ENCODE measurements at places on chromosomes 13 and 19.

GRCh38 chr19:53977991-53978731, 13.3 kb upstream of the CACNG6 start:
- no peak for DNase-seq

GRCh38 chr19:3919793-3920192, 13.1 kb upstream of the NMRK2 start:
- no peak for DNase-seq

GRCh38 chr19:47330466-47330869, 1.5 kb upstream of the C5AR2 start:
- no peak for DNase-seq

GRCh38 chr13:98988277-98988676, 10.4 kb upstream of the DOCK9 start:
- DNase-seq: no peak

DNA sequence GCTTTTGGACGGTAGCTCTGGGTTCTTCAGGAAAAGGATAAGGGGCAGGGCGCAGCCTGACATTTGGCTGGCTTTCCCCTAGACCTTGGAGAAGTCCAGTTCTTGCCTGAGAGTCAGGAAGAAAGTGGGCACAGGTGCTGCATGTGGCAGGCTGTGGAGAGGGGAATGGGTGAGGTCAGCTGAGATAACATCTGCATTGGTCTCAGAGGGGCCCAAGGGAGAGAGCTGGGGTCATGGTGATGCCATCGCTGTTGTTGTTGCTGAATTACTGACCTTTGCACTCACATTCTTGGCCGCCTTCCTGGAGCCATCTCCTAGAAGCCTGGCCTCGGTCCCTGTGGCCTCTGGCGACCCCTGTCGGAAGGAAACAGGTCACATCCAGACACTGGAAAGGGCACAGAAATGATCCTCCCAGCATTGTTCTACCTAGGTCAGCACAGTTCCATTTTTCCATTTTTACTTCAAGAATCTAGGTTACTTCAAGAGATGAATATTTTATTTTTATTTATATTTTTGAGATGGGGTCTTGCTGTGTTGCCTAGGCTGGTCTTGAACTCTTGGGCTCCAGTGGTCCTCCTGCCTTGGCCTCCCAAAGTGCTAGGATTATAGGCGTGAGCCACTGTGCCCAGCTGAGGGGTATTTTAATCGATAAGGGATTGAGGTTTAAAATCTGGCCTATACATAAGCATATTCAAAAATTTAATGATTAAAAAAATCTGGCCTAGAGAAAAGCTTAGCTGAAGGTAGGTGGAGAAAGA, 6.5 kb upstream of the LIPE start:
- DNase-seq: peak; percentile 55

GRCh38 chr13:112900226-112900600, 68.8 kb upstream of the MCF2L start:
- DNase-seq: no peak

DNA sequence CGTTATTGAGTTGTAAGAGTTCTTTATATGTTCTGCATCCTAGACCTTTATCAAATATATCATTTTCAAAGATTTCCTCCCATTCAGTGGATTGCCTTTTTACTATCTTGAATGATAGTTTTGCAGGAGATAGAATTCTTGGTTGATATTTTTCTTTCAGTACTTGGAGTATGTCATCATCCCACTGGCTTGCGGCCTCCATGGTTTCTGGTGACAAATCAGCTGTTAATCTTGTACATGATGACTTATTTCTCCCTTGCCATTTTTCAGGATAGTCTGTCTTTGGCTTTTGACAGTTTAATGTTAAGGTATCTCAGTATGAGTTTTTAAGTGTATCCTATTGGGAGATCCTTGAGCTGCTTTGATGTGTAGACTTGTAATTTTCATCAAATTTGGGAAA, 8.5 kb downstream of the ZNF557 start:
- DNase-seq: no peak

DNA sequence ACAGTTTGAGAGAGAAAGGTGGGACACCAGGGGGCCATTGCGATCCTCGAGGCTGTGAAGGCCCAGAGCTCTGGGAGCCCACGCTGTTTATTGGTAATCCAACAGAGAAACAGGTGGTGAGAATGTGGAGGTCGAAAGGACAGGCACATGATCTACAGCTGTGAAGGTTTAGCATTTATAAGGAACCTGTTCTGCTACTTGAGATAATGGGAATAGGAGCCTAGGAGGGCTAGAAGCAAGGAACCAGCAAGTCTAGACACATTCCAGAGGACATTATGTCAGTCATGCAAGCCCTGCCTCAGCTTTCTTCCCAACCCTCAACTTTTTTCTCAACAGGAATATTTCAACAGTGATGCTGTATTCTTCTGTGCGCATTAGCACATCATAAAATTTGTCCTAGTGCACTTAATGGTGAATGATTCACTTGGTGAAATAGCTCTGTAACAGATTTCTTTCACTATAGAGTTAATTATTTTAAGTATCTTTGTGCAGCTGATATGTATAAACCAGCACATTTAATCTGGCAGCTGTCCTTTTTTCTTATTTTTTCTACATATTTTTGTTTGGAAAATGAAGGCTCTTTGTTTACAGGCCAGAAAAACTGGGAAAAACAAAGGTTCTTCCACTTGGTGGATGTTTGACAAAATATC, 25.4 kb downstream of the ZNF90 start:
- DNase-seq: no peak

GRCh38 chr13:30998136-30999088, 66.0 kb downstream of the TEX26 start:
- DNase-seq: peak; percentile 81

DNA sequence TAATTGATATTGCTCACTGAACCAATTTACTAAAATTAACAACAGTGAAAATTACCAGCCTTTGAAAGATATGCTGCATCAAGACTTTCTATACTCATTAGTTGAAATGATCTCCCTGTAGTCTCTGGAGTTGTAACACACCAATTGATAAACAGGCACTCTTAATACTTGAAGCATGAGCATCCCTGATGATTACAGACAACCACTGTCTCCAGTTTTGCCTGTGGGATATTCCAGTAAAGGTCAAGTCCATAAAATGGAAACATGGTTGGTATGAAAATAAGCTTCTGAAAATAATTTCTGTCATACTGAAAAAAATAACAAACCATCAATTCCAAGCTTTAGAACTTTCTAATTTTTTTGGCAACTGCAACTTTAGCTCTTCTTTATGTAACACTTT, 405.8 kb downstream of the SPRY2 start:
- DNase-seq: no peak

DNA sequence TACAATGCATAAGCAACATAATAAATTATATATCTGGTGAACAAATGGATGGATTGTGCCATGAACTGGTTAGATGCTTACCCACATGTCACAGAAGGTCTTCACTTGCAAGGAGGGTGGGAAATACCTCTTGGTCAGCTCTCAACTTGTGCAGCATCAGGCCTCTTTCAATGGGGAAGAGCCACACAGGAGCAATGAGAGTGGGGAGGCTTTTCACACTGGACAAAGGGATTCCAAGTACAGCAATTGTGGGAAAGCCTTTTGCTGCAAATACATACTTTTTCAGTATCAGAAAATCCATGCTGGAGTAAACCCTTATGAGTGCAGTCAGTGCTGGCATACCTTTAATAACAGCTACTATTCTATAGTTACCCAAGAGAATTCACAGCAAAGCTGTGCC, 11.8 kb upstream of the ZNF543 start:
- no peak for DNase-seq

GRCh38 chr19:10010247-10010691, at the start of gene COL5A3:
COL5A3 (minus strand) TSS chr19:10010504; CDS start chr19:10010385, 119 bp downstream.
- no peak for DNase-seq

GRCh38 chr13:109859216-109859835, 72.9 kb upstream of the IRS2 start:
- DNase-seq: no peak
